ENCODE measurements at places on chromosomes 12 and 14. TPM values are rescaled to one million over a fixed set of nuclear protein-coding genes. Genes with fewer than 3 reads are reported as not detected.

DNA sequence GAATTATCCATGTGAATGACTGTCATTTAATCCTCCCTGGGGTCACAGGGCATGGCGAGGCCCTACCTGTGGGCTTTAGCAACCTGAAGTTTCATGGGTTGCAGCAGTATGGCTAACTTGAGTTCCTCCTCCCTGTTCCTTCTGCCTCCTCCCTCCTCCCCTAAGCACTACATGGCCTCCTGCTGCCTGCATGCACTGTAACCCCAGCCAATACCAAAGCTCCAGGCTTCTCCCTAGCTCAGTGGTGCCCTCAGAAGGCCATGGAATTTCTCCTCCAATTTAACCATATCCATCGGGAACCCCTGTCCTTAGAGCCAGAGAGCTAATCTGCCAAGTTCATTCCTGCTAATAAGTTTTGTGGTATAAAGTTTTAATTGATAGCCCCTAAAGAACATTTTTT, 95.1 kb downstream of the NT5DC3 start:
- no peaks in the 10 kb centered on the region for H3K36me3 ChIP-seq
- no peak overlapping the region for H3K4me3 ChIP-seq
- no peak overlapping the region for H3K27ac ChIP-seq
- H3K4me1 ChIP-seq: no peaks in the 10 kb centered on the region

DNA sequence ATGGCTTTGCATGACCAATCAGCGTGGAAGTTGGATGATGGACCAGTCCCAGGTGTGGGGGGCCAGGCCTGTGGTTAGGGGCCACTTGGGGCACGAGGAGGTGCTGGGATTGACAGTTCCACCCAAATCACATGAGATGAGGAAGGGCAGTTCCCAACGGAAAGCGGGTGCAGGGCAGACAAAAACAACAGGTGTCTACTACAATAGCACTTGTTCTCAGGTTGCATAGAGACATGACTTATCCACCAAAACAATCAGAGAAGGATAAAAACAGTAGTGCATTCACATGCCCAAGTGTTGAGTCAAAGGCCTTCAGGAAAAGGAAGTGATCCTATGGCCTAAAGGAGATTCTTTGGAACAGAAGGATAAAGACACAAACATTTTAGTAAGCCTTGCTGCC, 14.6 kb upstream of the EIF2B2 start:
- H3K4me1 ChIP-seq: peaks cover 16% of the 10 kb centered on the region
- H3K27ac ChIP-seq: peak overlapping the region; percentile 73
- H3K4me3 ChIP-seq: no peak overlapping the region
- no peak for DNase-seq
- no peaks in the 10 kb centered on the region for H3K27me3 ChIP-seq

DNA sequence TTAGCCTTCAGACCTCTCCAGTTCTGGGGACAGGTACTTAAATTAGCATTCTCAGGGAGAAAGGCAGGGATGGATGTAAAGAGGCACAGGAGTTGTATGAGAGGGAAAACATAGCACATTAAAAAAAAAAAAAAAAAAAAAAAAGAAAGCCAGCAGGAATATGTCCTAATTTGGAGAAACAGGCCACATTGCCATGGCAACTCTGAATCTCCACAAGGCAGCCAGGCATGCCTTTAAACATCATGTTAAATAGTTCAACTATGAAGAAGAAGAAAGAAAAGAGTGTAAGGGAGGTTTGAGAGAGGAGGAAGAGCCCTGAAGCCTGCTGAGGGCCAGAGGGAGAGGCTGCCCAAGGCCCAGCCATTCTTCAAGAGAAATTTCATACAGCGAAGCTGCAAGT, 145.8 kb downstream of the GRIN2B start:
- no peaks in the 10 kb centered on the region for H3K4me1 ChIP-seq
- H3K27ac ChIP-seq: no peak overlapping the region
- H3K4me3 ChIP-seq: no peak overlapping the region
- no peaks in the 10 kb centered on the region for H3K36me3 ChIP-seq

GRCh38 chr14:95291859-95292542, 27.7 kb downstream of the CLMN start:
- peak; percentile 81 for DNase-seq
- no peaks in the 10 kb centered on the region for H3K27me3 ChIP-seq
- peaks cover 23% of the 10 kb centered on the region for H3K4me1 ChIP-seq
- H3K27ac ChIP-seq: peak overlapping the region; percentile 70

DNA sequence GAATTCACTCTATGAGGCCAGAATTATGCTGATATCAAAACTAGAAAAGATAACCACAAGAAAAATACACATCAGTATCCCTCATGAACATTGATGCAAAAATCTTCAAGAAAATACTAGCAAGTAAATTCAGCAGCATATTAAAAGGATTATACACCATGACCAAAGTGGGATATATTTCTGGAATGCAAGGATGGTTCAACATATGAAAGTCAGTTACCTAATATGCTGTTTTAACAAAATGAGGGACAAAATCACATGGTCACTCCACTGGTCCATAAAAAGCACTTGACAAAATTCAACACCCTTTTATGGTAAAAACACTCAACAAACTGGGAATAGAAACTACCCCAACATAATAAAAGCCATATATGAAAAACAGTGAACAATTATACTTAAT, 40.3 kb downstream of the TECPR2 start:
- H3K27ac ChIP-seq: no peak overlapping the region
- no peaks in the 10 kb centered on the region for H3K27me3 ChIP-seq
- no peak for DNase-seq

DNA sequence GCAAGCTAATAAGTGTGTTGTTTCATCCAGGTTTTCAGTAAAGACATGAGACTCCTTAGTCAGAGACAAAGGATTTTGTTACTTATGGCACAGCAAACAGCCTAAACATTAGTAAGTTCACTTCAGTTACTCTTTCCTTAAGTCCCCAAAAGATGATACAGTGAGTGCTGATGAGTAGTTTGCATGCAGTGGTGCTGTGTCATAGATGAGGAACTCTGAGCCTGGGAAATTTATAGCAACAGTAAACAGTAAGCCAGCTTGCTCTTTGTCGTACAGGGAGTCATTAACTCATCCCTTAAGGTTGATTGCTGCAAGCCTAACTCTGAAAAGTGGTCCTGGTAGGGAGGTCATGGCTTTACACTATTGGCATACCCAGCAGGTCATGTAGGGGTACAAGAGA, 208.6 kb upstream of the OR4E1 start:
- no peaks in the 10 kb centered on the region for H3K4me1 ChIP-seq
- no peak overlapping the region for H3K4me3 ChIP-seq
- H3K27me3 ChIP-seq: no peaks in the 10 kb centered on the region
- no peaks in the 10 kb centered on the region for H3K36me3 ChIP-seq
- no peak overlapping the region for H3K27ac ChIP-seq

DNA sequence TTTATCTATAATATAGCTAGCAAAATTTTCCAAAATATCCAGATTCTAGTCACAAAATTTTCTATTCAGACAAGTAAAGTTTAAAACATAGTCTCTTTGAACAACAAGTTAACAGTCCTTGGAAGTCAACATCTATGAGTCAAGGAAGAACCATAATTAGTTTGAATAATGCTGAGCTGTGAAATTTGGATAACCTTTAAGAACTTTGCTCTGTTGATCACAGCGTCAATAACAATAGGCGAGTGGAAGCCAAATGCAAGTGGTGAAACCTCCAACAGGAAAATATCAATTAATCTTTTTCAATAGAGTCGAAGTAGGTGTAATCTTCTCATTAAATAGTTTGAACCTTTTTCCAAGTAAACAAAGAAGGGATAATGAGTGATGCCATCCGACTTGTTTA, 466.6 kb downstream of the FOXG1 start:
- no peaks in the 10 kb centered on the region for H3K36me3 ChIP-seq
- no peak overlapping the region for H3K27ac ChIP-seq
- H3K4me1 ChIP-seq: no peaks in the 10 kb centered on the region

DNA sequence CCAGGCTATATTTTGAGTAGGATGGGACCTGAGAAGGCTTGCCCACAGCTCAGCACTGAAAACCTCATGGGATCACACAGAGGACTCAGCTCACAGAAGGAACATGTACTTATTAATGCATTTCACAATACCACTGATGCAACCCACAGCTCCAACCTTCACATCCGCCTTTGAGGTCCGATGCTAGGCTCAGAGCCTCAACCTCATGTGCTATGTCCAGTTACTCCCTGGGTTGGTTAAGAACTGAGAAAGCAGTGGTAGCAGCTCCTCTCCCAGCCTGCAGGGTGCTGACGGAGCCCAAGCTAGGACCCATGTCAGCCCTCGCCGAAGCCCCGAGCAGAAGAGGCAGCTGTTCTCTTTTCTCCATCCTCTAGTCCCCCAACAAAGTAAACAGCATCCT, 52.9 kb downstream of the SPTB start:
- peaks cover 46% of the 10 kb centered on the region for H3K4me1 ChIP-seq
- peak overlapping the region; percentile 51 for H3K4me3 ChIP-seq
- peak overlapping the region; percentile 96 for H3K27ac ChIP-seq
- no peaks in the 10 kb centered on the region for H3K27me3 ChIP-seq

DNA sequence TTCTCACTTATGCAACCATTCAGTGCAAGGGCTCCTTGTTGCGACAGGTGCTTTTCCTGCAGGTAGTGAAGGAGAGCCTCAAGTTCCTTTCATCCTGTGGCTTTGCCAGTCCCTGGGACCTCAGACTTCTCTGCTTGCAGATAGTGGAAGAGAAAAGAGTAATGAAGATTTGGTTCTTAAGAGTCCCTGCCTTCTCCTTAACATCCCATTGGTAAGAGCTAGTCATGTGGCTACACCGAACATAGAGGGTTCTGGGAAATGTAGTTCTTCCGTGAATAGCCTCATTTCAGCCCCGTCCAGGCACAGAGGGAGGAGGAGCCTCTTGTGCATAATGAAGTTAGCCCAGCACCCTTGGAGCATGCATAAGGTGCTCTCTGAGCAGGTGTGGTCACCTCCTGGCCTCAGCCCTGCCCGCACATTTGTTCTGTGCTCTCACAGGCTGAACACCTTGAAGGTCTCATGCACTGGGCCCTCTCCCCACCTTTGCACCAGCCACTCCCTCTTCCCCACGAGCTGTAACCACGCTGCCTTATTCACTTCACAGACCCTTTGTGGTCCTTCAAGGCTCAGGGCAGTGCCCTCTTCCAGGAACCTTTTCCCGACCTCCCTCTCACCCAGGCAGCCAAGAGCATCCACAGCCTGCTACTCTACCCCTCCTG, 134.0 kb downstream of the BCL11B start:
- peaks cover 3% of the 10 kb centered on the region for H3K27me3 ChIP-seq
- no peak overlapping the region for H3K27ac ChIP-seq
- no peaks in the 10 kb centered on the region for H3K4me1 ChIP-seq
- no peaks in the 10 kb centered on the region for H3K36me3 ChIP-seq
- DNase-seq: no peak

- no peaks in the 10 kb centered on the region for H3K36me3 ChIP-seq
- no peaks in the 10 kb centered on the region for H3K4me1 ChIP-seq
- H3K4me3 ChIP-seq: no peak overlapping the region
- H3K27me3 ChIP-seq: no peaks in the 10 kb centered on the region
- H3K27ac ChIP-seq: no peak overlapping the region
- DNase-seq: no peak
Measured at GRCh38 chr14:22796087-22796707, 19.0 kb downstream of the SLC7A7 start.

DNA sequence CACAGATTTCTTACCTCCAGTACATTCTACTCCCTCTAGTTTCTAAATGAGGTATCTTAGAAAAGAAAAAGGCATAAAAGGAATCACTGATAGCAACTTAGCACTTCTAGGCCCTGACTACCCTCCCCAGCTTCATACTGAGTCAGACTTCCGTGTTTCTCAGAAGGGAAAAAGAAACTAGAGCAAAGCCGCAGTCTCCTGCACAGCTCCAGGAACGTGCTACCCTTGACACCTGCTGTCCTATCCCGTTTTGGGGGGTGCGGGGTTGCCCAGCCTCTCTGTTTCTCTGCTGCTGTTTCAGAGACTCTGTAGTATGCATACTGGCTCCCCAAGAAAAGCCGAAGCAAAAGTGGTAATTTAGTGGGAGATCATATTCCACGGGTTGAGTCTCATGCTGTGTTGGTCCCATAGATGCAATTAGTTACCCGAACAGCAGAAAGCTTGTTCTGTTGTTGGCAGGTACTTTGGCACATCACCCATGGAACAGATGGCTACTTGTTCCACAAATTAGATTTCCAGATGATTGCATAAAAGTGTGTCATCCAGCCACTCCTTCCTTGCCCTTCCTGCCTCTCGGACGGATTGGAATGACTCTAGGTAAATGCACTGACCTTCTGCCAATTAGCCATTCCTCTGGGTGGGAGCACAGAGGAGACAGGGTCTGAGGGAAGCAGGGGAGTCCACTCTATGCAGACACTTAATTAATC, 438.1 kb downstream of the FUT8 start:
- no peaks in the 10 kb centered on the region for H3K27me3 ChIP-seq
- H3K4me3 ChIP-seq: no peak overlapping the region

DNA sequence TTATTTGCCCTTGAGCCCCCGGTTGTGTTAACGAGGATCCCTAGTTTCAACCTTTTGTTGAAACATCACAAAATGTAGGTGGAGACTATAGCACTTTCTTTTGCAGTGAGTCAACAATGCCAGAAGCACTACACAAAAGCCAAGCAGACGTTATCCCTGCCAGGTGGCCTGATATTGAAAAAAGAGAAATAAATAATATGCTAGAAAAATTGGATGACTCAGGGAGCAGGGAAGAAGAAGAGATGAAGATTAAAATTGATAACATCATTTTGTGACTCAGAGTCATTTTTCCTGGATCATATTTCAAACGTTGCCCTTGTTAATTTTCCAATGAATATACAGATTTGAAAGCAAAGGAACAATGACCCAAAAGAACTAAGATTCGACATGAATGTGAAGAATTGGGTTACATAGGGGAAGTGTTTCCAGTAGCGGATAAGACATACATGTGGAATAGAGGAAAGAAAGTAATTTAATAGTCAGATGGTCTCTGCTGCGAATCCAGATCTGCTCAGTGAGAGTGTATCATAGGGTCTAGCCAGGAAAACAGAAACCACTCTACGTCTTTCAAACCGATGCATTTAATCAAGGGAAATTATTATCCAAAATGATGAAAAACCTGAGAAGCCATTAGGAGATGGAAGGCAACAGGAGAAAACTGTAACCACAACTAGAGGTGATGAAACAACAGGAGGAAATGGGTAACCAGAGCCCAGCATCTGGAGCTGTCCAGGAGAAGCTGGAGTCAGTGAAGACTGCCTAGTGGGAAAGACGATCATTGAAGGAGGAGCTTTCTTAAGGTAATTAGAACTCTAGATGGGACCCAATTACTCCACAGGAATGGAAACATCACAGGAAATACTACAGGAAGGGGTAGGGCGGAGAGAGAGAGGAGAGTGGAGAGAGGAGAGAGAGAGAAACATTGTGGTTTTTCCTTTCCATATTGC, 57.9 kb downstream of the RERG start:
- no peaks in the 10 kb centered on the region for H3K36me3 ChIP-seq
- H3K27ac ChIP-seq: peak overlapping the region; percentile 61
- no peaks in the 10 kb centered on the region for H3K4me1 ChIP-seq

- DNase-seq: no peak
- no peaks in the 10 kb centered on the region for H3K36me3 ChIP-seq
- H3K4me3 ChIP-seq: no peak overlapping the region
- H3K27ac ChIP-seq: no peak overlapping the region
- no peaks in the 10 kb centered on the region for H3K27me3 ChIP-seq
- H3K4me1 ChIP-seq: no peaks in the 10 kb centered on the region
Measured at GRCh38 chr12:57039016-57039798, 10.7 kb downstream of the MYO1A start.

Gene CYP46A1
- 0.35 TPM for polyA plus RNA-seq

Gene KLRC4
- polyA plus RNA-seq: 0.23 TPM

Gene INHBE
- 0.18 TPM for polyA plus RNA-seq

Gene DAO
- not detected for polyA plus RNA-seq

Gene TUNAR
- not detected for polyA plus RNA-seq

Gene FOXG1
- under 0.01 TPM for polyA plus RNA-seq

Gene GLI1
- polyA plus RNA-seq: 0.34 TPM

Gene KCNK13
- 0.03 TPM for polyA plus RNA-seq

Gene FAM186B
- polyA plus RNA-seq: 1.00 TPM

Gene CD27
- polyA plus RNA-seq: not detected
